Activated CD8-positive, alpha-beta memory T cell treated with anti-CD3 and anti-CD28 coated beads for 1 hour (primary cell): ENCODE measurements at places on chromosomes 1 and 21.

- no peak for DNase-seq
Measured at GRCh38 chr1:43482215-43482614, 28.5 kb upstream of the HYI start.

DNA sequence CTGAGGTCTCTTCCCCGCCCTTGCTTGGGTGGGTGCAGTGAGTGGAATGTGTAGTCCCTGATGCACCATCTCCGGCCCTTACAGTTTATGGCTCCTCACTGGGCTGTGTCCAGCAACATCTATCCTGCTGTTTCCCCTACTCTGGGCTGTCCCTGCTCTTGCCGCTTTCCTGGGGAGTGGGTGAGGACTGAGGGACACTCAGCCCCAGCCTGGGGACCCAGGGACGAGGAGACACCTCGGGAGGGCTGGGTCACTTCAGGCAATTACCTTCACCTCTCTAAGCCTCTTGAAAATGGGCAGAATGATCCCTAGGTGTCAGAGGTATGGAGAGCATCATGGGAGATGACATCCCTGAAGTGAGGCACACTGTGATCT is 13.6 kb upstream of the LRP8 start:
- DNase-seq: no peak

DNA sequence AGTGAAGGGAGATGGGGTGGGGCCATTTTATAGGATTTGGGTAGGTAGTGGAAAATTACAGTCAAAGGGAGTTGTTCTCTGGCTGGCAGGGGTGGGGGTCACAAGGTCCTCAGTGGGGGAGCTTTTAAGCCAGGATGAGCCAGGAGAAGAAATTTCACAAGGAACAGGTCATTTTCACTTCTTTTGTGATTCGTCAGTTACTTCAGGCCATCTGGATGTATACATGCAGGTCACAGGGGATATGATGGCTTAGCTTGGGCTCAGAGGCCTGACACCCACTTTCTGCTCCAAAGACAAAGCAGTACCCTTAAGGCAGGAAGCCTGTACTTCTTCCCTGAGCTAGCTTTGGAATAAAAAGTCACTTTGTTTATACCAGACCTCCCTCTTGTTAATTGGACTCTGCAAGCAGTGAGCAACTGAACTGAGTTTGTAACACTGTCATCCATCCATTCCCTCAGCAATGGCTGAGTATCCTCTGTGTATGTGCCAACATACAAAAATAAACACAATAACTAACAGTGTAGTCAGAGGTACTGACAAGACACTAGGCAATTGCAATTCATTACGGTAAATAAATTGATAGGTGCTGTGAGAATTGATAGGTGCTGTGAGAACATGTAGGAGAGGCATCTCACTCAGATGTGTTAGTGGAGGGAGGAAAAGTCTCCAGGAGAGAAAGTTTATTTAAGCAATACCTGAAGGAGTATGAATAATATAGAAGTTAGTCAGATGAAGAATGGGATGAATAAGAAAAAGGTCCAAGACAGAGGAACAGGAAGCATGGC is 14.7 kb upstream of the RGS2 start:
- no peak for DNase-seq

GRCh38 chr21:17537299-17537698 is 24.5 kb downstream of the CXADR start:
- DNase-seq: no peak

GRCh38 chr1:163163881-163164582 is 38.7 kb downstream of the RGS5 start:
- DNase-seq: no peak

GRCh38 chr21:15027056-15027455 is 37.7 kb downstream of the NRIP1 start:
- DNase-seq: no peak

GRCh38 chr21:39088031-39088370 is 95.2 kb downstream of the PSMG1 start:
- no peak for DNase-seq

- no peak for DNase-seq
Measured at GRCh38 chr1:3881193-3881480, 18.9 kb downstream of the C1orf174 start.

GRCh38 chr1:192130175-192130574 is 28.1 kb upstream of the RGS18 start:
- no peak for DNase-seq

GRCh38 chr1:229059671-229060539 is 211.0 kb upstream of the RAB4A start:
- DNase-seq: no peak

GRCh38 chr1:183841950-183842794 is 37.3 kb downstream of the RGL1 start:
- no peak for DNase-seq

DNA sequence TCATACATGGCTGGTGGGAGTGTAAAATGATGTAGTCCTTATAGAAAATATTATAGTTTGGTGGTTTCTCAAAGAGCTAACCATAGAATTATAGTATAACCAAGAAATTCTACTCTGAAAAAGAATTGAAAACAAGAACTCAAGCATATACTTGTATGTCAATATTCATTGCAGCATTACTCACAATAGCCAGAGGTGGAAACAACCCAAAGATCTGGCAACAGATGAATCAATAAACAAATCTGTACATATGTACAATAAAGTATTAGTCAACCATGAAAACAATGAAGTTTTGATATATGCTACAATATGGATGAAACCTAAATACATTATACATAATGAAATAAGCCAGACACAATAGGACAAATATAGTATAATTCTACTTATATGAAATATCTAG is 29.7 kb downstream of the XCL1 start:
- DNase-seq: no peak

GRCh38 chr1:182795563-182796228 is 6.1 kb downstream of the NPL start:
- DNase-seq: no peak

- DNase-seq: no peak
Measured at GRCh38 chr1:224739997-224740684, 124.0 kb downstream of the CNIH3 start.

- DNase-seq: no peak
Measured at GRCh38 chr1:25430967-25431881, 527 bp downstream of the MACO1 start.

DNA sequence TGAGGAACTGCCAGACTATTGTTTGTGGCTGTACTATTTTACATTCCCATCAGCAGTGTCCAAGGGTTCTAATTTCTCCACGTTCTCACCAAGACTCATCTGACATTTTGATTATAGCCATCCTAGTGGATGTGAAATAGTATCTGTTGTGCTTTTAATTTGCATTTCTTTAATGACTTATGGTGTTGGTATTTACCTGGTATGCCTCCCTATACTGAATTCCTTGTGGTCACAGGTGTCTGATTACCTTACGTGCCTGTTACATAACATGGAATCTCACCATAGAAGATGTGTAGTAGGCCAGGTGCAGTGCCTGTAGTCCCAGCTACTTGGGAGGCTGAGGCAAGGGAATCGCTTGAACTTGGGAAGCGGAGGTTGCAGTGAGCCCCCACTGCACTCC is 13.5 kb downstream of the ZYG11A start:
- no peak for DNase-seq

- no peak for DNase-seq
Measured at GRCh38 chr21:35316933-35317332, 267.8 kb upstream of the RUNX1 start.

DNA sequence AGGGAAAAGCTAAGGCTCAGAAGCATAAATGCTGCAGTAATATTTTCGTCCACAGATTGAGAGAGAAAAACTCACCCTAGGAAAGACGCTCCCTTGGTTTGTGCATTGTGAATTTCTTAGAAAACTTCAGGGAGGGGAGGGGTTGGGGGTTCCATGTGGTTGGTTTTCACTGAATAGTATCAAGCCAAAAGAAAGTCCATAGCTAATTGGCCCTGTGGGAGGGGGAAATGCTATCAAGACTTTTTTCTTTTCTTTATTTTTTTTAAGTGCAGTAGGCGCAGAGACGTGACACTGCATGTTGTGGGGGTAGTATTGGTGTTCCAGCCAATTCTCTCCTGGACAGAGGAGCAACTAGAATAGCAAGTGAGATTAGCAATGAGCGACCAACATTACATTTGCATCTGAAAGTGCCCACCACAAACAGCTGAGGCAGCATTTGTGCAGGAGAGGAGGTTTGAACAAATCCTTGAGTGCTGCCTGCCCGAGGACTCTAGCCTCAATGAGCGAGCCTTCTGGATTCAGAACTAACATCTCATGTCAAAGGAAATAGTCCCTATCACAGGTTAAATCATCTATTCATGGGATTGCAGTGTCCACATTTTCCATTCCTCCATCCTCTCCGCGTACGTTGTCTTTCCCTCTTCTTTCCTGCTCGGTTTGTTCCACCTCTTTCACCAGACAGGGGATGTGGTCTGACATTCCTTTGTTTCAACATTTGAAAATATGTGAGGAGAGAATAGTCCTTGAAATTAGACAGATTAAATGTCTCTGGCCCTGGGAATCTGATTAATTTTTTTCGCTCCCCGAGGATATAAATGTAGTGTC is 118.0 kb upstream of the MARK1 start:
- no peak for DNase-seq

DNA sequence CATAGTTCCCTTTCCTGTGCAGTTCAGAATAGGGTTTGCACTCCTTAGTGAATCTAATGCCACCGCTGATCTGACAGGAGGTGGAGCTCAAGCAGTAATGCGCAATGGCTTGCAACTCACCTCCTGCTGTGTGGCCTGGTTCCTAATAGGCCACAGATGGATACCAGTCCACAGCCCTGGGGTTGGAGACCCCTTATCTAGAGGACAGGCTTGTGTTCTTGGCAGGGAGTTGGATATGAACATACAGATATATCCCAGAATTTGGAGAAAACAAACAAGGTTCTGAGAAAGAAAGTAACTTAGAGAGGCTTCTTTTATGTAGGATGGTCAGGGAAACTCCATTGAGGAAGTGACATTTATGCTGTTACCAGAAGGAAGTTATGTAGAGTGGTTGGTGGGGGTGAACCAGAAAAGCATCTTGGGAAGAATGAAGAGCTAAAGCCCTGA is 5.1 kb upstream of the PTPRC start:
- DNase-seq: no peak

DNA sequence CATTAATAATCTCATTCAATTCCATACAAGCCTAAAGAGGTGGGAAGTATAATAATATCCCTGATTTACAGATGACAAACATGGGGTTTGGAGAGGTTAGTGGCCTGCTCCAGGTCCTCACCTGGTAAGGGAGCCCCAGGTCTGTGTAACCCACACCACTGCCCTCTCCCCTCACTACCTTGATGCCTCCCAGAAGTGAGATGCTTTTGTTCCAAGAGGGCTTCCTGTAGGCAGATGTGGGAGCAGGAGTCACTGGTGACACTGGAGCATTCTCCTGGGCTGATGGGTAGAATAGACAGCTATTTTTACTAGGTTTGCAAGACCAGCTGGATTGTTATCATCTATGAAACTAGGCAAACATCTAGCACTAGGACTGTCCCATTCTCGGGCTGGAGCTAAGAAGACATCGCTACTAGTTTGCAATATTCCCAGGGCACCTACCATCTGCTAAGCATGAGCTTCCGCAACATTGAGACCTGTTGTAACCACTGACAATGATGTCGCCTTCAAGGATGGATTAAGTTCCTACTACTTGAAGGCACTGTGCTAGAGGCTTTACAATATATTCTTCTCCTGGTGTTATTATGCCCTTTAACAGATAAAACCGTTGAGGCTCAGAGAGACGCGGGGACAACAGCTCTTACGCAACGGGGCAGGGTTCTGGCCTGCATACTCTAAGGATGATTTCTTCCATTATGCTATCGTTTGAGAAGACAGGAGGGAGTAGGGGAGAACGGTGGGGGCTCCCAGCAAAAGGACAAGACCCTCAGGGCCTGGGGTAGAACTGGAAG is 35.0 kb downstream of the BATF3 start:
- no peak for DNase-seq

GRCh38 chr21:32965129-32965680 is 60.5 kb upstream of the OLIG2 start:
- no peak for DNase-seq

DNA sequence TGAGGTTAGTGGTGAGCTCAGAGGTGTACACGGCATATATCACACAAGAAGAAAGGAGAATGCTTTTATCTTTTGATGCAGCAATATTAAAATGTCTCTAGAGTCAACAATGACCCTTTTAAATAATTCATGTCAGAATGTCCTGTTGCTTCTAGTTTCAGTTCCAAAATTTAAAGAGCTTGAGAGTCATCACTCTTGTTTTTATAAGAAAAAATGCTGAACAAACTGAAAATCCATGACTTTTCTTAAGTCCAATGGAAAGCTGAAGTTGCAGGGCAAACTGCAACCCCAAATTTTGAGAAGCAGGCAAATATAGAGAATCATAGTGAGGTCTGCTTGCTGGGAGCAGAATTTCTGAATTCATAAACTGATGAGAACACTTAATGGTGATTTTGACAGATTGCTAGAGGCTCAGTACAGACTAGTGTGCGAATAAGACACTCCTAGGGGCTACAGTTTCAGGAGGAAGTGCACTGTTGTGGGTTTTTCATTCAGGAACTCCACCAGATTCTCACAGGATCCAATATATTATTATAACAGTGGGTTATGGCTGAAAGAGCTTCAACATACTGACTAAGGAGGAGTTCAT is 135.1 kb downstream of the CLIC6 start:
- no peak for DNase-seq

- DNase-seq: no peak
Measured at GRCh38 chr1:54809496-54810074, 8.5 kb upstream of the TTC22 start.
